ENCODE measurements at places on chromosomes 4 and X.

DNA sequence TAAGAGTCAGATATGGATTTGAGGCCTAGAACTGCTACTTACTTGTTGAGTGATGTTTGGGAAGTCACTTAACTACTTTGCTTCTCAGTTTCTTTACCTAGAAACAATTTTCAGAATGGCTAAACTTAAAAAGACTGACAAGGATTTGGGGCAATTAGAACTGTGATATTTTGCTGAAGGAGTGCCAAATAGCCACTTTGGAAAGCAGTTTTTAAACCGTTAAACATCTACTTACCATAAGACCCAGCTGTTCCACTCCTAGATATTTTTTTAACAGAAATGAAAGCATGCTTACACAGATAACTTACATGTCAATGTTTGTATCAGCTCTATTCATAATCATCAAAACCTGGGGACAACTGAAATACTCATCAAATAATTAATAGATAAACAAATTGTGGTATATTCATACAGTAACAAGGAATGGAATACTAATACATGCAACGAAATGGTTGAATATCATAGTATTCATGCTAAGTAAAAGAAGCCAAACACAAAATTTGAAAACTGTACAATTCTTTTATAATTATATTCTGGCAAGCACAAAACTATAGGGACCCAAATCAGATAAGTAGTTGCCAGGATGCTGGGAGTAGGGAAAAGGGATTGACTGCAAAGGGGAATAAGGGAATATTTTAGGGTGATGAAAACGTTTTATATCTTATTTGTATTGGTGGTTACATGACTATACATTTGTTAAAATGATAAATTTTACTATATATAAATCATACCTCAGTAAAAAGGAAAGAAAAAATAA is 24.0 kb downstream of the RPA4 start:
- no peak for DNase-seq

DNA sequence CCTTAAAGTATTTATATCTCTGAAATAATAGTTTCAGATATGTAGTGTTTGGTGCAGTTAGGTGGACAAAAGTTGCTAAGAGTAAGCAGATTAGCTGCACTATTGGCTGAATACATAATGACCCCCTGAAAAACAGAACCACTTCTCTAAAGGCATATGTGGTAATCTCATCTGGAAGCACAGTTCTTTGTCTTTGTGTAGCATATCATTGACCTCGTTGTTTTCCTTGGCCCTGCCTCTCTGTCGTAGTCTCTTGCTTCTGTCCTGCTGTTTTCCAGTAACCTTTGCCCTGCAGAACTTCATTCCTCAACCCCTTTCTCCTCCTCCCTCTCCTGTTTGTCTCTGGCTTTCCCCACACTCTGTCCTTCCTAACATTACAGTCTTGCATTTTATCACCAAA is 41.4 kb downstream of the JADE3 start:
- DNase-seq, result no peak

- DNase-seq, result no peak
These were observed 39.9 kb upstream of the PCDH19 start for GRCh38 chrX:100449696-100450608.

GRCh38 chr4:159216834-159217233 is 114.0 kb downstream of the RAPGEF2 start:
- no peak for DNase-seq

- no peak for DNase-seq
These were observed 418.2 kb downstream of the CCSER1 start for GRCh38 chr4:90545380-90545779.

GRCh38 chr4:128068918-128069317 is 7.8 kb downstream of the LARP1B start:
- DNase-seq, result no peak

DNA sequence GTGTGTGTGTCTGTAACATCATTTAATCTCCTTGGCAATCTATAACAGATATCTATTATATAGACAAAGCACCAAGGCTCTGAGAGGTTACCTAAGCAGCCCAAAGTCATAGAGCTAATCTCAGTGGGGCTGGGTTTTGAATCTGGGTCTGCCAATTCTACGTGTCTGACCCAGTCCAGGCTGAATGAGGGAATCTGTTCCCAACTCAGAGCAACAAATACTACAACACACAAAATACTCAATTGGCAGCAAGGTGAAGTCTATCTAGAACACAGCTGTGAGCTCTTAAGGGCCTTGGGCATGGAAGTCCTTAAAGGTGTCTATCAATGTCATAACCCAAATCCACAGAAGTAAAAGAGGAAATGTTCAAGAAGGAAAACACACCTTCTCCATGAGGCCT is 47.5 kb upstream of the NAP1L5 start:
- no peak for DNase-seq

GRCh38 chr4:168648929-168649328 is 152.1 kb downstream of the PALLD start:
- DNase-seq, result no peak

- DNase-seq, result no peak
These were observed 332.9 kb downstream of the PPP3CA start for GRCh38 chr4:101014417-101014816.

DNA sequence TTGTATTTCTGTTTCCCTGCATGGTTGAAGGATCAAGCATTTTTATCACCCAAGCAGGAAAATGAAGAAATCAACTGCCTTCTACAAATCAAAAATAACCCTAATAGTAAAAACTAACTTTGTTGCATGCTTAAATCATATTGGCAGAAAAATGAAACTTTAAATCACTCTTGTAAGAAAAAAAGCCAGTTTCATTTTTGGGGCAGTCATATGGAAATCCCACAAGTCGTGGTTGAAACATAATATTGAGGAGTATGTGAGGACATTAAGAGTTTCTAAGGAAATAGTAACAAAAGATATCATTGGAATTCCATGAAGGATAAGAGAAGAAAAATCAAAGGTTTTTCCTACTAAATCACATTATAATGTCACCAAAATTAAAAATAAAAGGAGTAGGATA is 8.4 kb downstream of the TEC start:
- no peak for DNase-seq

- DNase-seq, result no peak
These were observed 219.2 kb upstream of the FAT1 start for GRCh38 chr4:186942758-186943377.

GRCh38 chrX:7385131-7385530 is 237.2 kb upstream of the PUDP start:
- no peak for DNase-seq

DNA sequence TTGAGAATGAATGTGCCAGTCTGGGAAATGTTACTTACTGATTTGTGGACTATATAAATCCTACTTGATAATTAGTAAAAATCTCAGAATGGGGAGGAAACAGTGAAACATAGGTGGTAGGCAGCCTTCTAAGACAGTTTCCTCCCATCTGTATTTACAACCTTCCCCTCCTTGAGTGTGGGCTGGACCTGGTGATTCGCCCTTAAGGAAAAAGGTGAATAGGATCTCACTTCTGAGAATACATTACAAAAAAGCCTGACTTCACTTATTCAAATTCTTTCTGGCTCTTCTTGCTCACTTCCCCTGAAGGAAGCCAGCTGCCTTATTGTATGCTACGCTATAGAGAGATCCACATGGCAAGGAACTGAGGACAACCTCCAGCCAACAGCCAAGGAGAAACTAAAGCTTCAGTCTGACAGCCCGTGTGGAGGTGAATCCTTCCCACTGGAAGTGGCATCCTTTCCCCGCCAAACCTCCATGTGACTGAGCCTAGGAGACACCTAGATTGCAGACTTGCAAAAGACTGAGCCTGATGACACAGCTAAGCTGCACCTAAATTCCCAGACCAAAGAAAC is 585.0 kb downstream of the STPG2 start:
- DNase-seq, result no peak

DNA sequence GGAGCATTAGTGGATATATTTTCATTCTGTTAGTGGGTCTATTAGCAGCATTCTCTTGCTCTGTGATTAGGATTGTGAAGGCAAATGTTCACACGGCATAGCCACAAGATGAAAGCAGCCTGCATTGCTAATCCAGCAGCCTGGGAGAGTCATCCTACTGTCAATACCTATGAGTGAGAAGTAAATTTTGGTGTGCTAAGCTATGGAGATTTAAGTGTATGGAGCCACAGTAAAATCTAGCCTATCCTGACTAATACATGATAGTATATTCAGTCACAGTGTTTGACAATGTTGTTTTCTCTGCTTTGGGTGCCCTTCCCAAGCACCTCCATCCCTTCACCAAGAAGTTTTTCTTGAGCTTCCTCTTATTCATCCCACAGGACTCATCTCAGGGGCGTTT is 47.2 kb upstream of the TMPRSS11F start:
- no peak for DNase-seq

- DNase-seq, result no peak
These were observed 102.6 kb downstream of the PRDM5 start for GRCh38 chr4:120819805-120820437.
